Caudate nucleus (tissue), 63 donors: ENCODE measurements at places on chromosomes 16 and 17.

GRCh38 chr17:42053731-42054500 lies 3.5 kb upstream of the C17orf113 start:
- no peak for DNase-seq

DNA sequence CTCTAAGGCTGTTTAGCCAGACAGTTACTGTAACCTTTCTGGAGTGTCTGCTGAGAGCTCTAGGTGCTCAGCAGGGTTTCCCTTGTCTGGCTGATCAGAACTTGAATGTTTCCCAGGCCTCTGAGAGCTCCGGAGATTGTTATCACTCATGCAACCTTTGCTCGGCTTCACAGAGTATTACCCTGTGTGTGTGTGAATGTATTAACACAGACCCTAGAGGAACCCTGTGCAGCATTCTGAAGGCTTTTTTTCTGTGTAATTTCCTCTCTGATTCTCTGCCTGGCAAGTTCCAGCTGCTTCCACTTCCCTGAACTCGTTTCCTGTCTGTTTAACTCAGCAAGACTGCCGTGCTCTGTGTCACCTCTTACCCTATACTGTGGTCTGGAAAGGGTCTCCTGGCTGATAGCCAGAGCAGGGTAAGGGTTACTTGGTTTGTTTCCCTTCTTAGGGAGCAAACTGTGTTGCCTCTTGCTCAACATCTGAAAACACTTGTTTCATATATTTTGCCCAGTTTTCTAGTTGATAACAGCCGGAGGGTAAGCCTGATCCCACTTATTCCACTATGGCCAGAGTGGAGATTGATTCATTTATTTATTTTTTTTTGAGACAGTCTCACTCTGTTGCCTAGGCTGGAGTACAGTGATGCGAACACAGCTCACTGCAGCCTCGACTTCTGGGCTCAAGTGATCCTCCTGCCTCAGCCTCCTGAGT lies 21.7 kb downstream of the PRMT7 start:
- no peak for DNase-seq

- DNase-seq: no peak
Measured at GRCh38 chr17:58630883-58631522, 60.8 kb downstream of the TEX14 start.

DNA sequence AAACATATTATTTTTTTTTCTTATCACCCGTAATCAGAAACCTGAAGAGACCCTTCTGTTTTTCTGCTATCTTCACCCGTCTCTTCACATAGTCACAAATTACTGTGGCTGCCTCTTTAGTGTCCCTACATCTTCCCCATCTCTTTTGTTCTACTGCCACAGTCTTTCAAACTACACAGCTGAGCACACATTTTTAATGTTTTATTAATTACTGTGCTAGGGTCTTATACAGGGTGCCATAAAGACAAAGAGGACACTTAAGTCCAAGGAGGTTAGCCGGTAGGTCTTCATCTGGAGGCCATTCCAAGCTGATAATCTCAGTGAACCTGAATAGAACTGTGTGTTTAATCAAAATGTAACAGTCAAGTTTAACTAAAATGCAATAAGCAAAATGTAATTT lies 20.7 kb downstream of the CNTNAP4 start:
- no peak for DNase-seq

GRCh38 chr17:58516644-58517377 lies 2.4 kb upstream of the MTMR4 start:
- DNase-seq: no peak

GRCh38 chr17:57106107-57106835 lies 21.2 kb downstream of the AKAP1 start:
- no peak for DNase-seq

GRCh38 chr17:17540935-17541639 lies 44.9 kb upstream of the RASD1 start:
- DNase-seq: no peak

GRCh38 chr17:75619506-75620431 lies 13.5 kb upstream of the SMIM5 start:
- DNase-seq: peak; percentile 38

- no peak for DNase-seq
Measured at GRCh38 chr17:61201211-61201610, 198.4 kb upstream of the TBX2 start.

DNA sequence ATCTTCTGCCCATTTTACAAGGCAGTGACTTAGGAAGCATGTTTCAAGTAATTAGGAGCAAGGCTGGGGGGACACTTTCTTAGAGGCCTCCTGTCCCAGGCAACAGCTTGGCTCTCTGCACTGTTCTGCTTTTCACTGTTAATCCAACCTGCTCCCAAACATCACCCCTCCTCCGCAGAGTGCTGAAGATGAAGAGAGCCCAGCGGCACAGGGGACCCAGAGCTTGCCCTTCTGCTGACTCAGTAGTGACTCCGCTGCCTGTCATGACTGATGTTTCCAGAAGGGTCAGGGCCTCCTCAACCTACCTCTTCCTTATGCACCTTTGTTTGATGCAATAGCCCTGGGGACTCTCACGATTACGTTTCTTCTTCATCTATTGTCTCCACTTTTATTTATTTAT lies 38.9 kb upstream of the NDRG4 start:
- no peak for DNase-seq

GRCh38 chr17:50892101-50892776 lies 26.1 kb upstream of the TOB1 start:
- no peak for DNase-seq

DNA sequence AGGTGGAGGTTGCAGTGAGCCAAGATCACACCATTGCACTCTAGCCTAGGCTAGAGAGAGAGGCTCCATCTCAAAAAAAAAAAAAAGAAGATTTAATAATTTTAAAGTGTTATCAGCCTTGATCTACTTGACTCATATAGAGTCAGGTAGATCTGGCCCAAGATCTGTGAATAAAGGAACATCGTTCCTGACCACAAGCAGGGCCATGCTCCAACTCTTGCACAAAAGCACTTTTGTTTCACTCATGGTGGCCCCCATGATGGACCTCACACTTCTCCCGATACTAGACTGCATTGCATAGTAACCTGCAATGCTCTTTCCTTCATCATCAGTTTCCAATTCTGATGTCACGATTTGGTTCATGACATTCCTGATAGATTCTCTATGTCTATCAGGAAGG lies 5.2 kb upstream of the MYH11 start:
- DNase-seq: no peak

DNA sequence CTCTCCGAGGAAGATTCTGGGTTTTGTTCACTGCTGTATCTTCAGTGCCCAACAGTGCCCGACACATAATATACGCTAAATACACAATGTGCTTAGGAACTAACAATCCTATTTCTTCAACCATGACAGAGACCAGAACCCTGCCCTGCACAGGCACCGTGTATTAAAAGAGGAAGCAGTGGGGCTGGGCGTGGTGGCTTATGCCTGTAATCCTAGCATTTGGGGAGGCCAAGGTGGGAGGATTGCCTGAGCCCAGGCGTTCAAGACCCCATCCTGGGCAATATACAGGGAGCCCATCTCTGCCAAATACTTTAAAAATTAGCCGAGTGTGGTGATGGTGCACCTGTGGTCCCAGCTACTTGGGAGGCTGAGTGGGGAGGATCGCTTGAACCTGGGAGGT lies 19.3 kb downstream of the ARL2BP start:
- DNase-seq: no peak

DNA sequence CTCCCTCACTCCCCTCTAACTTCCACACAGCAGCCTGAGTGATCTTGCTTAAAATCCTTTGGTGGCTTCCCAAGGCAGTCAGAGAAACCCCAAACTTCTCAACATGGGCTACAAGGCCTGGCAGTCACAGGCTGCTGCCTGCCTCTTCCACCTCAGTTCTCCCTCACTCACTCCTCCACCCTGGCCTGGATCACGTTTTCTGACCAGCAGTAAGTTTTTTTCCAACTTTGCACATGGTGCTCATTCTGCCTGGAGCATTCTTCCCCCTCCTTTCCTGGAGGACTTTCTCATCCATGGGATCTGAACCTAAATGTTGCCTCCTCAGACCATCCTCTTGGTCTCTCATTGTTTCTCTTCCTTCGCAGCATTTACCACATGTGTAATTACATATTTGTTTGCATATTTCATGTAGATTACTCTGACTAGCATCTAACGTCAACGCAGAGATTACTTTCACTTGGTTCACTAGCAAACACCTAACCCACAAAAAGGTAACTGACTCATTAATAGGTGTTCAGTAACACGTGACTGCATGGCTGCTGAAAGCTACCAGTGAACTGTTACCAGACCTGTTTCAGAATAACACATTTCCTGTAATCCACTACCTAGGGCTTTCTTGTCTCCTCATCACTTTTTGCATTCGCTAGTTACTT lies 17.1 kb downstream of the GNA13 start:
- DNase-seq: no peak

GRCh38 chr16:73058616-73059409 lies 10.9 kb upstream of the ZFHX3 start:
- no peak for DNase-seq
